ENCODE measurements at places on chromosomes 12 and 14.

DNA sequence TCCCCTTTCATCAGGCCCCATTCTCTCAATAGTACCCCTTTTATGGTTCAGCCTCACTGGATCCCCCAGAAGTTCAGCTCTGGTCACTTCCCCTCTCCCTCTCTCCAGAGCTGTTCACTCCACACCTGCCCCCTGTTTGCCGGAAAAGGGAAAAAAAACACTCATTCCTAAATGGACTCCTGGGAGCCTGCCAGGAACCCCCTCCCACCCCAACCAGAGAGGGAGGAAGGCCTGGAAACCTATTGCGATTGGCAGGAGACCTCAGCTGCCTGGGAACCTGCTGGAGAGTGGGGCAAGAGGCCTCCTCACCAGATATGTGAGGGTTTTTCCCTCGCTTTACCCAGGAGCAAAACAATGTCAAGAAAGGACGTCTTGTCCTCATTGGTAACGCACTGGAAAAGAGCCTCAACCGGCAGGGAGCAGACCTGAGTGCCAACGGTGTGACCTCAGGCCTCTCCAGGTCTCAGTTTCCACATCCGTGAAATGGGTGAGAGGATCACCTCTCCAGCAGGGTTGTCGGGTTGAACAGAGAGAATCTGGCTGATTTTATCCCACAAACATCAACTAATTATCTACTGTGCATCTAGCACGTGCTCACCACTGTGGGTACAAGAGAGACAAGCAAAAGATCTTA, 4.6 kb downstream of the DTX1 start:
- no peak for DNase-seq

DNA sequence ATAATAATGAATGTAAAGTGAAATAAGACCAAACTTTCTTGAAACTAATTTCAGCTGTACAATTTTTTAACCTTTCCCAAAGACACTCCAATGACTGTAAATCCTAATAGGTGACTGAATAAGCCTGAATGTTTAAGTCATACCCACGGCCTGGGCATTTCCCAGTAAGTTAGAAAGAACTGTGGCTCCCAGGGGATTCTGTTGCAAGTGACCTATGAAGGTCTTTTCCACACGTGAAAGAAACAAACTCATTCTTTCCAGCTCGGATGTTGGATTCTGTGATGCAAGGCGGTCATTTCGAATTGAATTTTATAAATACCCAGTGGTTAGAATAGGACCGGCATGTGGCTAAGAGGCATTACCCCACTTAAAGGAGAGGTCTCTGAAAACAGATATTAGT, 1134.4 kb downstream of the GALC start:
- DNase-seq: peak; percentile 29

DNA sequence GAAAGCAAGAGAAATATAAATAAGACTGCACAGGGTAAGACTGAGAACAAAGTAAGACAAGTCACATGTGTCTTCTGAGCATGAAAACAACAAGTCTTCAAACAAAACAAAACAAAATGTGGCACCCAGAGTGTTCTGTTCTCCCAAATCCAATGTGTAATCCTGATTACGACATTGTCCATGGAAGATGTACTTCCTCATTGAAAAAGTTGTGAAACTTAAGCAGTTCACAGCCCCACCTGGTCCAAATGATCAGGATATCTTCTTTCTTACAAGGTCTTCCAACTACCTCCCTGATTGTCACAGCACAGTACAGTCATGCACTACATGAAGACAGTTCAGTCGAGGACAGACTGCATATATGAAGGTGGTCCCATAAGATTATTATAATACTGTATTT, 23.3 kb upstream of the NEK9 start:
- no peak for DNase-seq

GRCh38 chr12:3882896-3883564, 9.8 kb upstream of the PARP11 start:
- peak; percentile 8 for DNase-seq

- DNase-seq: no peak
These were observed 13.8 kb downstream of the PLD4 start for GRCh38 chr14:104938436-104938835.

GRCh38 chr14:33686218-33686617, 264.7 kb downstream of the EGLN3 start:
- peak; percentile 92 for DNase-seq

DNA sequence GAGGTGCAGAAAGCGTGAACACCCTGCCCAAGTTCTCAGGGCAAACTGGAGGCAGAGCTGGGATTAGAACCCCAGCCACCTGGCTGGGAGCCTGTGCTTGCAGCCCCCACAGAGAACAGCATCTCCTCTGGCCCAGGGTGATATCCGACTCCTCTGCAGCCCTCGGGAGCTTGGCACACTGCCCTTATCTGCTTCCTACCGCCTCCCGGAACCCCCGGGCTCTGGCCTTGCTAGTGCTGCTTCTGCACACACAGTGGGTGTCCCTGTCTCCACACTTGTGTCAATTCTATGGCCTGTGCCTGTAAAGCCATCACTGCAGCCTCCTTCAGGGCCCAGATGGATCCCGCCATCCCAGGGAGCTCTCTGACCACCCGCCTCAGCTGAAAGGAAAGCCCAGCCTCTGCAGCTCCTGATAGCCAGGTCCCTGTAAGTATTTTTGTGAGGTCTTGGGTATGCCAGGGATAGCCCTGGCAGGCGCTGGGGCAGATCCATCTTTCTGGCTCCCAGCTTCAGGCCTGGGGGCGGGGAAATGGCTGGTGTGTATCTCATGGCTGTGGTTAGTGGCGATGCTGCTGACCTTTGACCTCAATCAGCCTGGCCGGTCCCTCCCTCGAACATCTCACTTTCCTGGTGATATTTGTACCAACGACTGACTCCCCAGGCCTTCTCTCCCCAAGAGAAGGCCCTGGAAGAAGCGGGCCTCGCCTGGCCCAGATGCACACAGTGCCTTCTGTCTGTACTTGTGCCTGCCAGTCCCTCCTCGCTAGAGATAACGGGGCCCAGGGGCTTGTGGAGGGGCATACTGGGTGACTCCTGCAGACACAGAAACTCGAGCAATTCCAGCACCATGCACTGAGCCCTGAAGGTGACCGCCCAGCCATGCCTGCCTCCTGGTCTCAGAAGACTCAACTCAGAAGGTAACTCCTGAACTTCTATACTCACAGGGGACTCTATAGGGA, 183.8 kb downstream of the CALM1 start:
- peak; percentile 24 for DNase-seq

- DNase-seq: no peak
These were observed 600.2 kb downstream of the TRHDE start for GRCh38 chr12:72872238-72872887.

- peak; percentile 15 for DNase-seq
These were observed 706 bp downstream of the CRACR2A start for GRCh38 chr12:3752096-3752709.

- DNase-seq: no peak
These were observed 3.3 kb downstream of the RAD52 start for GRCh38 chr12:946212-946611.

- DNase-seq: no peak
These were observed 10.7 kb downstream of the LLPH start for GRCh38 chr12:66119870-66120241.

GRCh38 chr14:52080808-52081755, 12.2 kb upstream of the NID2 start:
- peak; percentile 82 for DNase-seq

DNA sequence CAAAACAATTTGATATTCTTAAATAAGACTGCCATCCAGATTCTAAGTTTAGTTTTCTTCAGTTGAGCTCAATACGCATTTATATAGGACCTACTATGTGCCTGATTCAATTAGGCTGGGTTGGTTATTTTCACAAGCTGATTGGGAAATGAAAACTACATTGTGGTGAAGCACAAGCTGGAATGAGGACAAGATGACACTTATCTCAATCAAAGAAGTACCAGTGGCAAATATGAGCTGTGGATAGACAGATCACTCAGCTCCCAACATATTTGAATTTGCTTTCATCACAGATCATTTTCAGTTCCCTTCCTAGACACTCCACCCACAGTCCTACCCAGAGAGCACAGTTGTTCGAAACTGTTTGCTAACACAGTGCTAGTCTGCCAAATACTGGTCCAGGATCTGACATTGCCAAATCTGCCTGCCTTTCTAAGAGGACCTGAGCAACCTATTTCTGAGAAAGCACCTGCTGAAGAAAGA, 74.7 kb downstream of the LLPH start:
- DNase-seq: no peak

- DNase-seq: peak; percentile 67
These were observed 17.9 kb upstream of the TDRD9 start for GRCh38 chr14:103910262-103910935.

GRCh38 chr14:69652942-69653684, 41.7 kb downstream of the SUSD6 start:
- no peak for DNase-seq

DNA sequence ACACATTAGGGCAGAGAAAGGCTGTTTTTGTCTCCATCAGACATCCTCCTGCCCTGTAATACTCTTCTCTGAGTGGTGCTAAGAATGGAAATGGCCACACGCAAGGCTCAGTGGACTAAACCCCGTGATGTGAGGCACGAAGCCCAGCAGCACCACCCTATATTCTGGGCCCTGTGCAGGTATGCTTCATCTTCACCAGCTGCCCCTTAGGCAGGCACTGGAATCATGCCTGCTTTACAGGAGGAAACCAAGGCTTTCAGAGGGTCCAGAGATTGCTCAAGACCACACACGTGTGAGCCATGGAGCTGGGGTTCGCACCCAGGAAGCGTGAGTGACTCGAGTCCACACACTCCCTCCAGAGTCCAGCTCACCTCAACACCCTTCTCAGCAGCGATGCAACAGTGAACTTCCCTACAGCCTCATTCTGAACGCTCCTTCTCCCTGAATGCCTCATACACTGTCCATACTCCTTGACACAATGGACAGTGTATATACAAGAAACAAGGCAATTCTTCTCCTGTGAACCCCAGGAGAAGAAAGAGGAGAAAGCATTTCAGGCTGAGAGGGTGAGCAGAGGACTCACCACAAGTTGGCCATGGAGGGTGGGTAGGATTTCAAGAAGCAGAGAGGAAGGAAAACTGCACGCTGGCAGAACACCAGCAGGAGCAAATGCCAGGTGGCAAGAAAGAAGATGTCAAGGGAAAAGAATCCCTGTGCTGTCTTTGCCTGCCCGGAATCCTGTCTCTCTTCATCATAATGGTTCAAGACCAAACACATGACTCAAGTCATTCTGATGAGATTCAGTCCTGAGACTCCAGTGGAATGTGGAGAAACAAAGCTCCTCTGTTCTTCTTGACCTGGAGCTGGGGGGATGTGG, 39.1 kb downstream of the NT5DC3 start:
- DNase-seq: no peak

DNA sequence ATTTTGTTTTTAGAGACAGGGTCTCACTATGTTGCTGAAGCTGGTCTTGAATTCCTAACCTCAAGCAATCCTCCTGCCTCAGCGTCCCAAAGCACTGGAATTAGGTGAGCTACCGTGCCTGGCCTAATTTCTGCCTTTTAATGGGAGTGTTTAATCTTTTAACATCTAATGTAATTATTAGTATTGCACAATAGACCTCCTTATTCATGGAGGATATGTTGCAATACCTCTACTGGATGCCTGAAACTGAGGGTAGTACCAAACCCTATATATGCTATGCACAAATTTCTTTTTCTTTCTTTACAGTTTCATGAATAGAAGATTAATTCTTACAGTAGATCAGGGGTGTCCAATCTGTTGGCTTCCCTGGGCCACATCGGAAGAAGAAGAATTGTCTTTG, 47.8 kb downstream of the MYRFL start:
- DNase-seq: peak; percentile 6
